Left lung (tissue), 14 donors: ENCODE measurements at places on chromosomes 7 and 10. TPM values are rescaled to one million over a fixed set of nuclear protein-coding genes. Genes with fewer than 3 reads are reported as not detected.

Gene STYXL1
- total RNA-seq: 39.7 TPM

Gene GDF10
- total RNA-seq: 9.4 TPM

Gene PANK1
- 12.8 TPM for total RNA-seq

Gene LUC7L2
- total RNA-seq: 67.2 TPM

Gene LRRD1
- not detected for total RNA-seq

Gene GRID1
- 2.6 TPM for total RNA-seq

Gene TWIST1
- not detected for total RNA-seq

Gene PNLIPRP3
- 0.42 TPM for total RNA-seq

Gene SLC13A1
- not detected for total RNA-seq

Gene FXYD4
- 6.0 TPM for total RNA-seq

Gene CCDC3
- total RNA-seq: 7.8 TPM

Gene LFNG
- total RNA-seq: 59.2 TPM

Gene PKD1L1
- 0.67 TPM for total RNA-seq

Gene SHLD2
- total RNA-seq: 24.9 TPM

Gene ERV3-1
- total RNA-seq: 31.2 TPM

Gene FKBP6
- 0.18 TPM for total RNA-seq

Gene UCN3
- 0.35 TPM for total RNA-seq

Gene YAE1
- 19.7 TPM for total RNA-seq

Gene ECHDC3
- total RNA-seq: 24.9 TPM

- DNase-seq: no peak
Measured at GRCh38 chr10:60803865-60804264, 25.6 kb downstream of the CDK1 start.

GRCh38 chr7:107213193-107213788 is 44.5 kb downstream of the HBP1 start:
- no peak for DNase-seq

DNA sequence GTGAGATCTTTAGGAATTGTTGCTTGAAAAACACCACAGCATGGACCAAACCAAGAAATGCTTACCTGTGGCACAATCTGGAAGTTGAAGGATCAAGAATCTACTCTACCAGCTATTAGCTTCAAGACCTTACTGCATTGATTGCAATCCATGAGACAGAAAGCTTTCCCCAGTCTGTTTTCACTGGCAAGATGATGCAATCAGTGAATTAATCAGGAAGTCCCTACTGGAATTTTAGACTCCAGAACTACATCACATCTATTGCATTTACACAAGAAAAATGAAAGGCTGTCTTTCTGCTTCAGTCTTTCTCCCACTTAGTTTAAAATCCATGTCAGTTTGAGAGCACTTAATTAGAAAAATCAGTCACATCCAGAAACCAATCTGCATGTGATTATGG is 191.7 kb downstream of the TFEC start:
- DNase-seq: no peak

DNA sequence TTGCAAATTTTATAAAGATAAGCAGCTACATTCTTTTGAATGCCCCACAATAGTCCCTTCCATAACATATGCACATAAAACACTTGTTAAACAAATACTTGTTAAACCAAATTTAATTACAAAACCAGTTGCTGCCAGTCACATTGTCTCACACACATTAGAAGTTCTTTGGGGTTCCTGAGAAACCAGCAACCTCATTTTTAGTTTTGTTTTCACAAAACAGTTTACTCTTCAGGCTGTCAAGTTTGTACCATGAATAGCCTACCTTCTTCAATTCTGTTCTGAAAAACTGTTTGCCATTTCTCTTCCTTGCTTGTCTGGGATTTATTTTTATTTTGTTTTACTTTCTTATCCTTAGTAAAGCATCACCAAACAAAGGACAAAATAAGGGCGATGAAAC is 176.5 kb upstream of the PHF14 start:
- no peak for DNase-seq

- DNase-seq: no peak
Measured at GRCh38 chr10:26046073-26046700, 112.2 kb downstream of the MYO3A start.

- no peak for DNase-seq
Measured at GRCh38 chr7:137342265-137342664, 1.3 kb downstream of the PTN start.

DNA sequence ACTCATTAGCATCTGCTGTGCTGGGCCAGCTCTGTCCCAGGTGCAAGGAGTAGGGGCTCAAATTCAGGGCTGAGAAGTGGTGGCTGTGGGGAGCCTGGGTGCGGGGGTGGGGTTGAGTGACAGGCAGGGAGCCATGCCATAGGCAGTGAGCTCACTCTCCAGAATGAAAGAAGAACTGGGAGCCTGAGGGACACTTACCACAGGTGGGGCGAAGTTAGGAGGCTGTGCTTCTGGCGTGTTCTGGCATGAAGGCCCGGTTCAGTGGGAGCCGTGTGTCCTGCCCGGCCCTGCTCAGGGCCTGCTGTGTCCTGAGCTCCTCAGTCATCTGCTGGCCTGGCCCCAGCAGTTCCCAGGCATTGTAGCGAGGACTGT is 62.5 kb downstream of the MKI67 start:
- no peak for DNase-seq

DNA sequence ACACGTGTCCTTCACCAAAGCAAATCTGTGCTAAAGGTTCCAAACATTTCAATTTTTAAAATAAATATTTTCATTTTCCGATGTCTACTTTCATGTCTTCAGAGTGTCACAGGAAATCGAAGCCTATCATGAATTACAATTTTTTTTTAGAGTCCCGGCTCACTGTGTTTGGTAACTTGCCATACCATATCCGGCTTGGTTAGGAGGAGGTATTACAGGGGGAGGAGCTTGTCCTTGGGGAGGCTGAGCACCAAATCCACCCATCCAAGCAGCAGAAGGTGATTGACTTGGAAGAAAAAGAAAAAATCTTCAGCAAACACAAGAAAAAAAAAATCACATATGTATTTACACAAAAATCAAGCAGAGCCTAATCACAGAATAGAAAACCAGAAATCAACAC is 21.3 kb downstream of the TIAL1 start:
- no peak for DNase-seq

DNA sequence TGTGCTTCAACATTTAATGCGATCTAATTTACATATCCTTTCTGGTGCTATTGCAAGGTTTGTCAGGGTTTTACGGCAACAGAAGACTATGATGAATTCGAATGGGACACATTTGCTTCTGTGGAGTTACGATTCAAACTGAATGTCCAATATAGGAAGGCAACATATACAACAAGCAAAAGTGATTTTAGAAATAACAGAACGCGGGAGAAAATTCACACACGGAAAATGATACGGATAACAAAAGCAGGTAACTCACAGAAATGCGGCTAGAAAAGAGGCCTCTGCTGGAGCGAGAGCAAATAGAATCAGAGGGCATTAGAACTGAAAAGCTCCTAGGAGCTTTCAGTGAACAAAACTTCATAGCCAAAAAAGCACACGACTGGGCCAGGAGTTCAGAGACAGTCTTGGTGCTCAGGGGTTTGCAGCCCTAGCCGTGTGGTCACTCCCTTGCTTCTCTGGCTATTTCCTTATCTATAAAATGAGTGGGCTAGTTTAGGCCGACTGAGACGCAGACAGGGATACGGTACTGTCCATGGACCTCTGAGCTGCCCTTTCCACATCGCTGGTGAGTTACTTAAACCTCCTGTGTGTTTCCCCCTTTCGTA is 557 bp upstream of the TAX1BP1 start:
- DNase-seq: no peak

GRCh38 chr10:62250594-62251198 is 17.9 kb downstream of the RTKN2 start:
- DNase-seq: no peak

DNA sequence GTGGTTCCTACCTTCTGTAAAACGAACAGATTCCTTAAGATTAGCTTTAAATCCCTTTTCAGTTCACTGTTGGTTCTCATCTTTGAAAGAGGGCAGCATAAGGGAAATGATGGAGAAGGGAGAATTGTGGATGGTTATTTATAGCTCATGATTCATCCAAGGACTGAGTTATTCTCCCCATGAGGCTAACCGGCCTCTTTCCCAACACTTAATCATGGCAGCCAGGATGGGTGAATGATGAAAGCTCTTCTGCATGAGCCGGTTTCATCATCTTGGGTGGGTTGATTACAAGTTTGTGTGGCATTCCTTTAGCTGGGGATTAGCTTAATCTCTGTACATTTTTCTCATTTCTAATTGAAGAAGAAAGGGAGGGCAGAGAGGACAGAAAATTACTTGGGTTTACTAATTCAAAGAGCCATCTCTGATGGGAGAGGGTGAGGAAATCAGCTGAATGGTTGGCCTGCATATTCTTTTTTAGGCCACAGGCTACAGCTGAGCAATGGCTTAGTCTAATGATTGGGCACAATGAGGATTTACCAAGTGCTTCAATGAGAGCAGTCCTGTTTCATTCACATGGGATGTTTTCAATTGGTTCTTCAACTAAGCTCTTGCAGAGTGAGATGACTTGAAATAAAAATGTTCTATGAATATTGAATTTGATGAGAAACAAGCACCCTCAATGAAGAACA is 250.0 kb downstream of the BMPER start:
- DNase-seq: no peak

- peak; percentile 56 for DNase-seq
Measured at GRCh38 chr10:43816351-43817321, 168.0 kb upstream of the ZNF32 start.

GRCh38 chr7:21912931-21913780 is 32.5 kb downstream of the CDCA7L start:
- no peak for DNase-seq

DNA sequence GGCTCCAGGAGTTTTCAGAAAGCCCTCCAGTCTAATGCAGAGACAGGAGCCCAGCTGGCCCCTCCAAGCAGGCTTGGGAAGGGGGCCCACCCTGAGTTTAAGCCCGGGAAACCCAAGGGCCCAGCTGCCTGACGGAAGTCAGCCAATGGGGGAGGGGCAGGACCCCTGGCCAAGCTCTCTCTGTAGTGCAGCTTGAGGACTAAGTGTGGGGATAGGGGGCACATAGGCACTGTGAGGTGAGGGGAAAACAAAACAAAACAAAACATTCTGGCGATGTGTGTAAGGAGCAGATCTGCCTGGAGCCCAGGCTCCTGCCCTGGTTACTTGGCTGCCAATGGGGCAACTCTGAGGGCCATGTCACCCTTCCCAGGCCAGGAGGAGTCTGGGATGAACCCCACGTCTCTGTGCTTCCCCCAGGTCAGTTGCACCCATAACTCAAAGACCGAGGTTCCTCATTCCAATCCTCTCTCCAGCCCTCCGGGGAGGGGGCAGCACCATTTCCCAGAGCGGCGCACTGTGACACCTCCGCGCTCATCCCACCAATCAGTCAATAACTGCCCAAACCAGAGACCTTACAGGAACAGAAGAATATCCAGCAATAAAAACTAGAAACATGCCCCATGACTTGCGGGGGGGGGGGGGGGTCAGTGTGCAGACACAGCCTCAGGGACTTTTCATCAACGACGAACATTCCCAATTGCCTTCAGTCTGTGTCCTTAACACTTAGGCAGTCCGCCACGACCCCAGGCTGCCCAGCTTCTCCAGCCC is 1.7 kb downstream of the CXCL12 start:
- DNase-seq: no peak

DNA sequence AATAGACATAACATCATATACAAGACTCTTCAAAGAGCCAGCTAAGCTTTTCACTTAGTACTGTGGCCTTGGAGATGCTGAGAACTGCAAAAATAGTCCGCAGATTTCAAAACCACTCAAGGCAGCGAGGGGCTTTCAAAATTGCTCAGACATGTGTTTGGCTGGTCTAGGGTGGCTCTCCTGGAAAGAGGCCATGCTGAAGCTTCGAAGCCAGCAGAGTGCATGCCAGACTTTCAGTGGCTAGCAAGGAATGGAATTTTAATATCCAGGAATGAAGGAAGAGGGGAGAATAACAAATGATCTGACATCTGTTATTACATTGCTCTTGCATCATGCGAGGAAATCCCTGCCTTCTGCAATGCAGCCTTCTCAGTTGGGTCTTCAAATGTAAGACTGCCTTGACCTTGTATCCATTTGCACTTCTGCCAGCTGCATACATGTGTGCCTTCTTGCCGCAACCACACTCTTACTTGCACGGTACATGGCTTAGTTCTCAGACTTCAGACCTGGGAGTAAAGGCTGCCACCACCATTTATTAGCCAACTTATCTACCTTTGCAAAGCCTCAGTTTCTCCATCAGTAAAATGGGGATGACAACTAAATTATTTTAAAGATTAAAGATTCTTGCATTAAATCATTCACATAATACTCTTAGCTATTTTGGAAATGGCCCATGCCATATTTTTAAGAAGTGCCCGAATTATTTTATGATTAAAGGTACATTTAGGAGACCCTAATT is 55.9 kb downstream of the ITIH5 start:
- peak; percentile 87 for DNase-seq

- DNase-seq: no peak
Measured at GRCh38 chr10:75441682-75442081, 10.3 kb downstream of the LRMDA start.

GRCh38 chr10:67853512-67853911 is 15.5 kb upstream of the DNAJC12 start:
- DNase-seq: no peak

DNA sequence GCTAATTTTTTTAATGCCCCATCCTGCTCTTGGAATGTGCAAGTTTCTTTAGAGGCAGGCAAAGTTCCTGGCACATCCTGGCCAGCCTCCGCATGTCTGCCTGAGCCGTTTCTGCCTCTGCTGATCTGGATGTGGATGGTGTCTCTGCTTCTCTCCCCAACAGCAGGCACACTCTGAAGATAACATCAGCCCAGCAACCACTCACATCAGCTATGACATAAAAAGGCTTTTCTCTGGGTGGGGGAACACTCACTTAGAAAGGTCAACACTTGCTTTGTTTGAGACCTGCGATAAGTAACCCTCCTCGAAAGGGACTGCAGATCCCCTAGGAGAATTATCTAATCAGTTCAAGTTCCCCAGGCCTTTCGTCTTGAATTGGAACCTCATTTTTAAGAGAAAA is 142.9 kb downstream of the FGFR2 start:
- no peak for DNase-seq

DNA sequence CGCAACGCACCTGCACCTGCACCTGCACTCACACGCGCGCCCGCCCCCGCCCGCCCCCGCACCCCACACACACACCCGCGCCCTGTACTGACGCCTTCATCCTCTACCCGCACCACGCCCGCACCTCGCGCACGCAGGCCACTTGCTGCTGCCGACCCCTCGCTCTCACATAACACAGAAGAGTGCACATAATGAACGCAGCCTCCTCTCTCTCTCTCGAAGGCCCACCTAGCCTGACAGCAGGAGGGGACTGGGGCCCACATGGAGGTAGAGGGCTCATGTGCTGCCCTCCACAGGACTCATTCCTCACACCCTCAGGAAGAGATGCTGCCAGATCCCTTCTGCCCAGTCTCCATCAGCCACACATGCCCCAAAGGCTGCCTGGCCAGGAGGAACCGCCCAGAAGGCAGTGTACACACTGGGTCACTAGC is 432 bp upstream of the CAMK2B start:
- no peak for DNase-seq

GRCh38 chr10:12644380-12645144 is 295.2 kb downstream of the CAMK1D start:
- DNase-seq: no peak

DNA sequence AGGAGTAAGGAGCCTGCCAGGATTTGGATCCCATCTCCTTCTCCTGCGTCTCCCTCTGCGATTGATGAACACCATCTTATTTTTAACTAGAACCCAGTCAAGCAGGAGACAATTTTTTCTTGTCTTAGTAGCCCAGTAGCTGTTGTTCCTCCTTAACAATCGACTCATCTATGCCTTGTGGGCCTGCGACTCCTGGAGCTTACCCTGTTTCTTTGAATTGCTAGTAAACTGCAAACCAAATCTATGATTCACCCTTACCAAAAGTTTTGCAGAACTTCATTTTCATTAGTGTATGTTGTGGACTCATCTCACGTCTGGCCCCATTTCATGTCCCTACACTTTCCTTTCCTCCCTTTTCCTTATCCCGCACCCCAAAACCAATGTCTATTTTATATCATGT is 37.7 kb downstream of the TRIL start:
- DNase-seq: no peak
